ENCODE measurements at places on chromosomes 13 and 19. TPM values are rescaled to one million over a fixed set of nuclear protein-coding genes. Genes with fewer than 3 reads are reported as not detected.

- H3K36me3 ChIP-seq: no peaks in the 10 kb centered on the region
- H3K27me3 ChIP-seq: no peaks in the 10 kb centered on the region
- H3K4me1 ChIP-seq: no peaks in the 10 kb centered on the region
- H3K4me3 ChIP-seq: no peak overlapping the region
- DNase-seq: no peak
- no peak overlapping the region for H3K27ac ChIP-seq
Observed at GRCh38 chr13:45786293-45786920, 65.1 kb downstream of the SIAH3 start.

GRCh38 chr13:33611121-33611805 is 206.7 kb upstream of the RFC3 start:
- no peaks in the 10 kb centered on the region for H3K27me3 ChIP-seq
- H3K4me1 ChIP-seq: no peaks in the 10 kb centered on the region
- peak; percentile 88 for DNase-seq
- H3K27ac ChIP-seq: no peak overlapping the region
- peak overlapping the region; percentile 10 for H3K4me3 ChIP-seq
- H3K36me3 ChIP-seq: no peaks in the 10 kb centered on the region

DNA sequence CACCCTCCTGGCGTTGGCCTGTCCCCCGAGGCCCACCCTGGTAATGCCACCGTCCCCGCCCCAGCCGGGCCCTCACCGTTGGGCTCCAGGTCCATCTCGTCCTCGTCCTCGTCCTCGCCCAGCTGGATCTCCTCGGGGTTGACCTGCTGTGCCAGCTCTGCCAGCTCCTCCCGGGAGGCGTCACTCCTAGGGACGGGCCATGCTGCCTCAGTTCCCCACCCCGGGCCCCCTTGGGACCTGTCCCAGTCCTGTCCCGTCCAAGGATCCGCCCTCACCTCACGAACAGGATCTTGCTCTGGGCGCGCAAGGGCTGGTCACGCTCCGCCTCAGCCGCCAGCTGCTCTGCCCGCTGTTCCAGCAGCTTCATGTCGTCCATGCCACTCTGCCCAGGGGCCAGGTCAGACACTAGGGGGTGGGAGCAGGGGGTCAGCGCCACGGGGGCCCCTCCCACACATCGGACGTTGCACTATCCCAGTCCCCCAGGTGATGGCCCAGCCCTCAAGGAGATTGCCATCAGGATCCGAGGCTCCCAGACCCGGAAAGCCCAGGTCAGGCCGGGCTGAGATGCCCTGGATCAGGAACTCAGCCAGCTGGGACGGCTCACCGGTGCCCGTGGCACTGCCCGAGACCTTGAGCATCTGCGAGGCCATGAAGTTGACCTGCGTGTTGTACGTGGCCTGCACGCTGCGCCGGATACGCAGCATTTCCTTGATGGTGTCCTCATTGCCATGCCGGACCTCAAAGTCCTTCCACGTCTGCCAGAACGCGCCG is 9.5 kb downstream of the XAB2 start:
- H3K4me3 ChIP-seq: no peak overlapping the region
- H3K27me3 ChIP-seq: no peaks in the 10 kb centered on the region
- H3K36me3 ChIP-seq: peaks cover 22% of the 10 kb centered on the region
- H3K4me1 ChIP-seq: no peaks in the 10 kb centered on the region
- H3K27ac ChIP-seq: no peak overlapping the region

The CFAP97D2 gene
- total RNA-seq: not detected

DNA sequence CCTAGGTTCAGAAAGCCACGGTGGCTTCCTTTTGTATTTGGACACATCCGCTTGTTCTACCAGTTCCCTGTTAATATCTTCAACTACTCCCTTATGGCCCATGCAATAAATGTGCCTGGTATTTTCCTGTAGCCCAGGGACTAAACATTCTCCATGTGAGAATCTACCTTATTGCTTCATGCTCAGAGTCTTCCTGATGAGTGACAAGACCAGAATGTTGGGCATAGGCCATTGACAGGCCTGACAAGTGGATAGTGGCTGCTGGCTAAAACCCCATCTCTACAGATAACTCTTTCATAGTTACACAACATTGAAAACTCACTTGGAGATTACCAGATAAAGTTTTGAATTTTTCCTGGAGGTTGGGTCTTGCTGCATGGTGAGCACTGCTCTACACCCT is 449.9 kb downstream of the HS6ST3 start:
- no peak overlapping the region for H3K27ac ChIP-seq
- no peak for DNase-seq
- no peak overlapping the region for H3K4me3 ChIP-seq
- no peaks in the 10 kb centered on the region for H3K36me3 ChIP-seq
- H3K4me1 ChIP-seq: no peaks in the 10 kb centered on the region

The ERICH4 gene
- total RNA-seq: not detected

The CYP4F2 gene
- total RNA-seq: not detected

- no peaks in the 10 kb centered on the region for H3K36me3 ChIP-seq
- peaks cover 34% of the 10 kb centered on the region for H3K4me1 ChIP-seq
- H3K27me3 ChIP-seq: no peaks in the 10 kb centered on the region
- peak overlapping the region; percentile 40 for H3K4me3 ChIP-seq
- H3K27ac ChIP-seq: peak overlapping the region; percentile 100
Observed at GRCh38 chr19:13850910-13851733, 25.8 kb upstream of the NANOS3 start.

GRCh38 chr19:47729468-47729798 is 15.9 kb upstream of the NOP53 start:
- peak overlapping the region; percentile 14 for H3K4me3 ChIP-seq
- peaks cover 29% of the 10 kb centered on the region for H3K4me1 ChIP-seq
- H3K27me3 ChIP-seq: no peaks in the 10 kb centered on the region

GRCh38 chr19:38685666-38686529 is 38.4 kb downstream of the ACTN4 start:
- peaks cover 43% of the 10 kb centered on the region for H3K4me1 ChIP-seq
- H3K27ac ChIP-seq: peak overlapping the region; percentile 93
- no peaks in the 10 kb centered on the region for H3K27me3 ChIP-seq
- no peak overlapping the region for H3K4me3 ChIP-seq
- peaks cover 3% of the 10 kb centered on the region for H3K36me3 ChIP-seq

DNA sequence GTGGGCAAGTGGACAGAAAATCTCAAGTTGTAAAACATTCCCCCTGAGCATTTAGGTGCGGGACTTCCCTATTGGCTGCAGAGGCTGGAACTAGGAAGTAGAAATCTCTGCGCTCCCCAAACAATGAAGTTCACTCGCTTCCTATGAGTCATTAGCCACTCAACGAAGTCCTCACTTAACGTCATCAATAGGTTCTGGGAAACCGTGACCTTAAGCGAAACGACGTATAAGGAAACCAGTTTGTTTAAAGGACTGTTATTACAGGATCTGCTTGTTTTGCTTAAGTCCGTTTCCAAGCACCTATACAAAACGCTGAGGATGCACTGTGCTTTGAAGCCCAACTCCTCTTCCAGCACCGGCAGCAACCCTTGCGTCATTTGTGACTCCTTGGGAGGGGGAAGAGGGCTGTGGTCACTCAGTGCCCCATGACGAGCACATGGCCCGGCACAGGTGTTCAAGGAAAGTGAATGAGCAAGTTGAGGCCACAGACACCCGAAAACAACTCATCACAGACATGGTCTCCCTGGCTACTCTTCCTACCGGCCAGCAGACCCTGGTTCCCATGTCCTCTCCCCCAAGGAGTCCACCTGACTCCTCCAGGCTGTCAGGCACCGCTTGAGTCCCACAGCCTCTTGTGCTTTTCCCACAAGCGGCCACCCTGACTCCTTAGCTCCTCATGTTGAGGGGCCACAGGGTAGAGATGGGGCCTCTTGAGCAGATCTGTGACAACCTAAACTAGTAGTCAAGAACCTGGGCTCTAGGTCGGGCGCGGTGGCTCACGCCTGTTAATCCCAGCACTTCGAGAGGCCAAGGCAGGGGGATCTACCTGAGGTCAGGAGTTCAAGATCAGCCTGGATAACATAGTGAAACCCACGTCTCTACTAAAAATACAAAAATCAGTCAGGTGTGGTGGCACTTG is 4.8 kb downstream of the RPS16 start:
- peak; percentile 99 for DNase-seq
- H3K4me1 ChIP-seq: peaks cover 23% of the 10 kb centered on the region
- no peak overlapping the region for H3K4me3 ChIP-seq
- H3K27me3 ChIP-seq: no peaks in the 10 kb centered on the region
- peak overlapping the region; percentile 44 for H3K27ac ChIP-seq

GRCh38 chr19:1383312-1384084 is at the start of gene NDUFS7:
Gene NDUFS7 (plus strand): TSS chr19:1383907. CDS start chr19:1383927, 20 bp downstream.
- no peaks in the 10 kb centered on the region for H3K27me3 ChIP-seq
- peak within 1 kb of the TSS; percentile 76 for H3K27ac ChIP-seq
- peaks cover 2% of the 10 kb centered on the region for H3K36me3 ChIP-seq
- H3K4me3 ChIP-seq: peak within 1 kb of the TSS; percentile 71

GRCh38 chr13:32259116-32259515 is 56.0 kb downstream of the ZAR1L start:
- H3K27me3 ChIP-seq: no peaks in the 10 kb centered on the region
- H3K27ac ChIP-seq: no peak overlapping the region
- DNase-seq: no peak
- peaks cover 11% of the 10 kb centered on the region for H3K4me1 ChIP-seq
- no peak overlapping the region for H3K4me3 ChIP-seq

DNA sequence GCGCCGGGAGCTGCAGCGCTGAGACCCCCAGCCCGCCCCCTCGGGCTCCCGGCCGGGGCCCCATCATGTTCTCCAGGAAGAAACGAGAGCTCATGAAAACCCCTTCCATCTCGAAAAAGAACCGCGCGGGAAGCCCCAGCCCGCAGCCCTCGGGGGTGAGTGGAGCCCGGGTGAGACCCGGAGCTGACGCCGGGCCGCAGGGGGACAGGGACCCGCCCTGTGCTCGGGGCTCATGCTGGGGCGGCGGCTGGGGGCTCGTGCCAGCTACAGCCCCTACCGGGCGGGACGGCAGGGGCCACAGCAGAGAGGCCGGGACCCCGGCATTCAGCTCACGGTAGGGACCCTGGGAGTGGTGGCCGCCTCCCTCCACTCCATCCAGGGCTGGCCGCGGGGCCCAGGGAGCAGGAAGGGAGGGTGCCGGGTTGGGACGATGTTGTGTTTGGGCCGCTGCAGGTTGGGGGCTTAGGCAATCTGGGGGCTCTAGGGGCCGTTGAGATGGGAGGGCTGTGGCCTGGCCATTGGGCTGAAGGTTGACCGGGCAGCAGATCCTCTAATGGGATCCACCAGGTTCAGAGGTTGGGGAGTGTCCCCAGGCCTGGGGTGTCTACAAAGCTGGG is 482 bp downstream of the ARHGAP45 start:
- H3K4me3 ChIP-seq: peak overlapping the region; percentile 40
- DNase-seq: no peak
- H3K27ac ChIP-seq: no peak overlapping the region
- H3K36me3 ChIP-seq: no peaks in the 10 kb centered on the region
- no peaks in the 10 kb centered on the region for H3K4me1 ChIP-seq
- peaks cover 18% of the 10 kb centered on the region for H3K27me3 ChIP-seq

DNA sequence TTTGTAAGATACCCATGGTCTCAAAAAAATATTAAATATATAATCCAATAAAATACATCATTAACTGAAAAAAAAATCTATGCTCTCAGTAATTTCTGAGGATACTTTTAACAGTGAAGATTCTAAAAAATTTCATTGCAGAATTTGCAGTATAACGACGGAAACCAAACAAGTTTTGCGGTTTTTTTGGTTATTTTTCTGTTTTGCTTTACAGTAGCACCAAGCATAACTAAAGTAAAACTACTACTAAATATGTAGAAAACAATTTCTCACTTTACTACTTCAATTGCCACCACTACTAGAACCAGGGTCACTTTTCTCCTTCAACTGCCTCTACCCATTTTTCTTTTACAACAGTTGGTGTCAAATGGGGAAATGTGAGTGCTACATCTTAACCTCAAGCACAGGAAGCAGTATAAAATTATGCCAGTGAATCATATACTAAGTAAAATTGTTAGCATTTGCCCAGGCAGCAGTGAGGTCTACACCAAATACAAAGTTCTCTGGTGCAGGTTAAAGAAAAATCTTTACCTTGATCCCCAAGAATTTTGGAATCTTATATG is 24.1 kb downstream of the MICU2 start:
- H3K4me3 ChIP-seq: no peak overlapping the region
- DNase-seq: no peak
- H3K4me1 ChIP-seq: peaks cover 2% of the 10 kb centered on the region
- no peaks in the 10 kb centered on the region for H3K27me3 ChIP-seq
- H3K27ac ChIP-seq: no peak overlapping the region

- DNase-seq: peak; percentile 3
- H3K4me1 ChIP-seq: no peaks in the 10 kb centered on the region
- H3K36me3 ChIP-seq: no peaks in the 10 kb centered on the region
- no peak within 1 kb of the TSS for H3K4me3 ChIP-seq
Observed at GRCh38 chr13:70107498-70108281, at the start of gene ATXN8OS. Gene ATXN8OS (plus strand): TSS chr13:70107826.

GRCh38 chr13:89382981-89383380 is 1711.8 kb downstream of the SLITRK5 start:
- DNase-seq: no peak
- no peak overlapping the region for H3K4me3 ChIP-seq
- H3K36me3 ChIP-seq: no peaks in the 10 kb centered on the region

DNA sequence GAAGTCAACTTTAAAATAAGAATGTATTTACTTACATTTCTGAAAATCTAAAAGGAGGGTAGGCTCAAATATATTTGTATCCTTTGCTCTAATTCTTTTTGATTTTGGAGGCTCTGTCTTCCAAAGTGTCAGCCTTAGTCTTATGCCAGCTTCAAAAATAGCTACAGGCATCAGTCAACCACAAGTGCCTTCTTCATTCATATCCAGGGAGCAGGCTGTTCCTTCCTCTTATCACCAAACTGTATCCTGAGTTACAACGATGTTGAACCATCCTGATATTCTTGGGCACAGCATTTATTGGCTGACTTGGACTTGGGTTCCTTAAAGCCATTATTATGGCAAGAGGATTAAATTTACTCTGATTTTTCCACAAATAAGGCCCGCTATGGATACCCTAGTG is 1161.3 kb downstream of the PCDH17 start:
- no peaks in the 10 kb centered on the region for H3K36me3 ChIP-seq
- DNase-seq: no peak
- H3K27ac ChIP-seq: no peak overlapping the region
- H3K4me3 ChIP-seq: no peak overlapping the region

The GPR4 gene
- not detected for total RNA-seq

DNA sequence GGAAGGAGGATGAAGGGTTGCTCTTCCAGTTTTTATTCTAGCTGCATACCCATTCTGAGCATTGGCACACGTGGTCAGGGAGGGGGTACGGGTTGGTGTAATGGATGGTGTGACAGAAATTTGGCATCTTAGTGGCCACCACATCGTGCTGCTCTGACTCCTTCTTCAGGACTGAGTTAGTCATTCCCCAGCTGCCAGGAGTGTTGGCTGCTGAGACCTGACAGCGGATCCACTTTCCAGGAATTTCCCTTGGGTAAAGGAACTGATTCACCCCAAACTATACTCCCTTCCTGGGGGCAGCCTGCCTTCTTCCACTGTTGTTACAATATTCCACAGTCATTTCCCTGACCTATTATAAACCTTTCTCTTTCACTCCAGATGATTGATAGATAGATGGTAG is 595.5 kb upstream of the KLHL1 start:
- no peak overlapping the region for H3K27ac ChIP-seq
- H3K36me3 ChIP-seq: no peaks in the 10 kb centered on the region
- no peaks in the 10 kb centered on the region for H3K27me3 ChIP-seq
- H3K4me3 ChIP-seq: no peak overlapping the region
- DNase-seq: peak; percentile 18
- H3K4me1 ChIP-seq: no peaks in the 10 kb centered on the region

GRCh38 chr13:110914331-110915056 is 375 bp downstream of the ANKRD10 start:
- peak overlapping the region; percentile 98 for H3K27ac ChIP-seq
- H3K4me3 ChIP-seq: peak overlapping the region; percentile 90
- H3K4me1 ChIP-seq: peaks cover 14% of the 10 kb centered on the region
- peak; percentile 78 for DNase-seq
